HS-27A (cell line): ENCODE measurements at places on chromosomes 3 and 15.

DNA sequence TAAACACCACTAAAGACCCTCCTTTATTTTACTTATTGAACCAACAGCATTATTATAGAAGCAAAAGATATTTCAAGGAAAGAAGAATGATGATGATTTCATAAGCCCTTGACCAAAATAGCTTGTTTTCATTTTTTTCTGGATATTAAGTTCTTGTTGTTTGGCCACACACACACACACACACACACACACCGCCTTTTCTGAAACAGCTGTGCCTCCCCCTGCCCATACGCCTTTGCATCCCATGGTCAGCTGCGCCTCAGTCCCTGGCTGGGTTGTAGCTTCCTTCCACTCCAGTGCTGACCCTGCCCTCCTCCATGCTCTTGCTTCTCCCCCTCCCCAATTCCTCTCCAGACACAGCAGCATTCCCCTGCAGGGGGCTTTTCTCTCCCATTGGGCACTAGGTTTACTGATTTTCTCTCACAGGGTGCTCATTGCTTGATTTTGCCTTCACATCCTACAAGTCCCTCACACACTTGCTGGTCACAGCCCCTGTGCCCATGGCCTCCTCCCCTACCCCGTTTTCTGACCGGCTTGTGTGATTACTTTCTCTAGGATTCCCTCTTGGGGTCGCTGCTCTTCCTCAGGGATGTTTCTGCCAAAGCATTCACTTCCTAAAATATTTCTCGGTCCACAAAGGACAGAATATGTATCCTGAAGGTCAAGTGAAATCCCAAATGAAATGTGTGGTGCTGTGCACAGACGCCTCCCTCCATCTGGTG, 18.4 kb downstream of the MESP1 start:
- no peak for DNase-seq

DNA sequence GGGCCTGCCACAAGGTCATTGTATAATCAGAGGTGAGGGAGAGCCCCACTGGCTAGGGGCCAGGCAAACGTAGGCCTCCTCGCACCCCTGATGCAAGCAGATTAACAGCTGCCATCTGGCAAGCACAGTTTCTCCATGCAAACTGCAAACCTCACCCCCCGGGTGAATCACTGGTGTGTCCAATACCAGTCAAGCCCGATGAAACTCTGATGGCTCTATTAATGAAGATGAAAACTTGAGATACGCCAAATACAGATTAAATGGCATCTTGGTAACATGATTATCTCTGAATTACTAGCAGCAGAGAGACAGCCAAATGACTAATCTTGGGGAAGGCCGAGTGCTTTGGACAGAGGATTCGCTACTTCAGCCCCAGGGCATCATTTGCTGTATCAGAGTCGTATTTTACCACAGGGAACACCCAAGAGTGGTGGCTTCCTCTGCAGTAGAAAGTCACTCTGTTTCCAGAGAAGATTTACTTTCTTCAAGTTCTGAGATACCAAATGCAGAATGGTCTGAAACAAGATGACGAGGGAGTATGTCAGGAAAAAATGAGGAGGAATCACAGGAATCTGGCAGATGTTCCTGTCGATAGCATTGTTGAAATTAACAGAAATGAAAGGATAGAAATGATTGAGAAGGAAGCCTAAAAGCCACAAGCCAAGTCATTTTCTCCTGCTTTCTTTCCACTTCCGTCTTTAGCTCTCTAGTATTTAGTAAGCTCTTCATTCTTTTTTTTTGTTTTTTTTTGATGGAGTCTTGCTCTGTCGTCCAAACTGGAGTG, 96.2 kb upstream of the NR2F2 start:
- no peak for DNase-seq

DNA sequence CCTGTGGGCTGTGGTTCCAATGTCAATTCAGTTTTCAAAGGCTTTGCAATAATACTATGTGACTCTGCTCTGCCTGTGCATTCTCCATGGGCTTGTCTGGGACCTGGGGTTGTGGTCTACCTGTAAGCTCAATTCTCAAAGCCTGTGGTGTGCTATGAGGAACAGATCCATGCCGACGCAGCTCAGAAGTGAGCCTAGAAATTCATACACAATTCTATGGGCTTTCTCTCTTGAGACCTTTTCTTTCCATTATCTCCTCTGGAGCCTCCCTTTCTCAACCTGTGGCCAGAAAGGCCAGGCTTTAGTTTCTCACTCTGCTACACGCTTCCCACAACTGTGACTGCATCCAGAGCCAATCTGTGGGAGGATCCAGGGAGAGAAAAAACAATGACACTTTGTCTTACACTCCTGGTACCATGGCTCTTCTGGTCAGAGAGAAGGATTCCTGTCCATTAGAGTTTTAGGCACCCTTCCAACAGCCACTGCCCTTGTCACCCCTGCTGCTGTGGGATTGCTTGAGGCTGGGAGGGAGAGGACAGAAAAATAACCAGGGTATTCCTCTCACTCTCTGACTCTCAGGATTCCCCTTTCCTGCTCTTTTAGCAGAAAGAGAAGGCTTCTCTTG, 34.1 kb upstream of the KLF13 start:
- no peak for DNase-seq

DNA sequence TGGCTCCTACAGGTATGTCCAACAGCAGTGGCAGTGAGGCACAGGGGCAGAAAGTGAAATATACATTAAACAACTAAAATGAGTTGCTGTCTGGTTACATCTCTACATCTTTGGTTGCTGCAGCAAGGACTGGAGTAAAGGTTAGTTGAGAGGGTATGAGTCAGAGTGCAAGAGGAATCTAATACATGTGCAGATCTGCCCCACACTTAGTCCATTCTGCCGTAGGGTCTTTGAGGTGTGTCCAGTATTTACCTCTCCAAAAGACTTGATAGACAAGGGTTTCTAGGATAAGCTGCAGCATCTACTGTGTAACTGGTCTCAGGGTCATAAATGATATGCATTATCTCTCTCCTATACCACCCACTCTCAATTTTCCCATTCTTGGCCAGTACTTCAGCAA, 6.2 kb upstream of the NEDD4 start:
- DNase-seq, result no peak

GRCh38 chr3:183116025-183116614, 16.8 kb upstream of the MCCC1 start:
- no peak for DNase-seq

GRCh38 chr3:27659279-27660021, 62.7 kb downstream of the EOMES start:
- no peak for DNase-seq

- DNase-seq, result no peak
Measured at GRCh38 chr3:137765310-137766033, 1.4 kb downstream of the SOX14 start.

DNA sequence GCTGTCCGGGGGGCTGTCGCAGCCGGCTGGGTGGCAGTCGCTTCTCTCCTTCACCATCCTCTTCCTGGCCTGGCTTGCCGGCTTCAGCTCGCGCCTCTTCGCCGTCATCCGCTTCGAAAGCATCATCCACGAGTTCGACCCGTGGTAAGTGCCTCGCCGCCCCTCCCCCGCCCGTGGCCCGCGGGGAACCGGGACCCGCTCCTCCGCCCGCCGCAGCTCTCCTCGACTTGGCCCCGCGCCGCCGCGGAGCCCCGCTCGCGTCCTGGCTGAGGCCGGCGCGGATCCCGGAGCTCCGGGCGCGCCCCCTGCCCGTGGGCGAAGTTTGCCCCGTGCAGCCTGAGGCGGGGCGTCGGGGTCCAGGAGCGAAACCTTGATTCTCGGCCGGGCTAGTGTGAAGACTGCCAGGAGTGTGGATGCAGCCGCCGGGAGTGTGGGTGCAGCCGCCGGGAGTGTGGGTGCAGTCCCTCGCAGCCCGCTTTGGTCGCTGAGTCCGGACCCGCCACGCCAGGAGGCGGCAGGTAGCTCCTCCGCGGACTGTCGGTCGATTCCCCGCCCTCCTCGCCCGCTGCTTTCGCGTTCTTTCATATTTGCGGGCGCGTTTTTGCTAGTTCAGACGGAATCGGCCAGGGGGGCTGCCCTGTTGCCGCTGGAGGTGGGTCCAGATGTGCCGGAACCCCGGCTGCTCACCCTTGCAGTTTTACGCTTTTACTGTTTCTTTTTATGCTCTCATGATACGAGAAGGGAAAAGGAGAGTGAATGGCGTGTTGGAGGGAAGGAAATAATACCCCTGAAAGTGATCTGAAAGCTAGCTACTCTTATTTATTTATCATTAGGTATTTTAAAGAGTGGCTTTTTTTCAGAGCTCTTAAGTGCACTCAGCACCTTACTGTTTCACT, 692 bp downstream of the STT3B start:
- no peak for DNase-seq

DNA sequence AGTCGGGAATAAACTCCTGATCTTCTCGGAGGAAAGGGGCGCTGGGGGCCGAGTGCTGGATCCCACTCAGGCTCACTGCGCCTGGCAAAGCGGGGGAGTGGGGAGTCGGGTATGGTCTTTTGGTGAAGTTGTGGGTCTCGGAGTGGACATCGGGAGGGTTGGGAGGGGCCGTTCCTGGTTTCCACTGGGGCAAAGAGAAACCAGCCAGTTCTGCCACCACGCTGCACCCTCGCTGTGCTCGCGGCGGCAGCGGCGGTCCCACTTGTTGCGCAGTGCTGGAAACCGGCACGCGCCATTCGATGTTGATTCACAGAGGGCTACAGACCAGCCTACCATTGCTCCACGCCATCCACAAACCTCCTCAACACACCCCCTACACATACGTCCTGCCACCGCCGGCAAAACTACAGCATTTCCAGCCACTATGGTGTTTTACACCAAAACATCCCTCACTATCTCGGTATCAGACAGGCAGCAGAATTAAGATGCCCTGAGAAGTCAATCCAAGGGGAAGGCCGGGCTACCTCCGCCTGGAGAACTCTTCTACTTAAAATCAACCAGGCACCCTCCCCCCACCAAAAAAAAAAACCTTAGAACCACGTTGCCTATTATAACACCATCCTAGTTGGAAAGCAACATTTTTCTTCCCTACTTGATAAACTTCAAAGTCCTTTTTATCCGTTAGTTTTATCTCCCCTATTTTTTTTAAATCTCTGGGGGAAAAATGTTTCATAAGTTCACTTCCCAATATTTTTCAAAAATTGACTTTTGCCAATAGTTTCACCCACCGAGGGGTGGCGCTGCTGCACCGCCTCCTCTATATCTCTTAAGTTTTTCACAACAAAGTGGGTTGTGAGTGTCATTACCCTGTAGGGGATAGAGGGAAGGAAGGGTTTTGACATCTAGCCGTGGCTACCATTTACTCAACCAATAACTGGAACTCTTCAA, 3.6 kb downstream of the BCL6 start:
- DNase-seq, result no peak
